Immature natural killer cell (primary cell): ENCODE measurements at places on chromosomes 11 and 22. TPM values are rescaled to one million over a fixed set of nuclear protein-coding genes. Genes with fewer than 3 reads are reported as not detected.

The OR5P2 gene
- not detected for polyA plus RNA-seq

The PAX6 gene
- polyA plus RNA-seq, result not detected

The ACTN3 gene
- not detected for polyA plus RNA-seq

The SF3B2 gene
- 76.7 TPM for polyA plus RNA-seq

The RIMBP3B gene
- polyA plus RNA-seq, result 0.52 TPM

The YAP1 gene
- not detected for polyA plus RNA-seq

The SERPING1 gene
- polyA plus RNA-seq, result not detected

The TNNT3 gene
- not detected for polyA plus RNA-seq

The BIRC3 gene
- polyA plus RNA-seq, result 5.5 TPM

The TSPAN18 gene
- 0.93 TPM for polyA plus RNA-seq

The TRIM29 gene
- not detected for polyA plus RNA-seq

The RFPL1 gene
- not detected for polyA plus RNA-seq

The OR4D5 gene
- not detected for polyA plus RNA-seq

The LIF gene
- 1.0 TPM for polyA plus RNA-seq

The ACRV1 gene
- not detected for polyA plus RNA-seq

The KCNC1 gene
- polyA plus RNA-seq, result 0.11 TPM

The CD248 gene
- polyA plus RNA-seq, result not detected

The VPREB1 gene
- not detected for polyA plus RNA-seq

The CDK2AP2 gene
- polyA plus RNA-seq, result 301 TPM

The GGTLC3 gene
- polyA plus RNA-seq, result not detected

The OR8D1 gene
- not detected for polyA plus RNA-seq
